ENCODE measurements at places on chromosomes 13 and 19. TPM values are rescaled to one million over a fixed set of nuclear protein-coding genes. Genes with fewer than 3 reads are reported as not detected.
A peak's percentile ranks its signal among the peaks of the same experiment; 100 is the strongest.

GRCh38 chr13:74289861-74290773 is 155.9 kb upstream of the KLF12 start:
- DNase-seq: peak; percentile 93

GRCh38 chr13:49424011-49424560 is 19.8 kb downstream of the CAB39L start:
- DNase-seq: no peak

DNA sequence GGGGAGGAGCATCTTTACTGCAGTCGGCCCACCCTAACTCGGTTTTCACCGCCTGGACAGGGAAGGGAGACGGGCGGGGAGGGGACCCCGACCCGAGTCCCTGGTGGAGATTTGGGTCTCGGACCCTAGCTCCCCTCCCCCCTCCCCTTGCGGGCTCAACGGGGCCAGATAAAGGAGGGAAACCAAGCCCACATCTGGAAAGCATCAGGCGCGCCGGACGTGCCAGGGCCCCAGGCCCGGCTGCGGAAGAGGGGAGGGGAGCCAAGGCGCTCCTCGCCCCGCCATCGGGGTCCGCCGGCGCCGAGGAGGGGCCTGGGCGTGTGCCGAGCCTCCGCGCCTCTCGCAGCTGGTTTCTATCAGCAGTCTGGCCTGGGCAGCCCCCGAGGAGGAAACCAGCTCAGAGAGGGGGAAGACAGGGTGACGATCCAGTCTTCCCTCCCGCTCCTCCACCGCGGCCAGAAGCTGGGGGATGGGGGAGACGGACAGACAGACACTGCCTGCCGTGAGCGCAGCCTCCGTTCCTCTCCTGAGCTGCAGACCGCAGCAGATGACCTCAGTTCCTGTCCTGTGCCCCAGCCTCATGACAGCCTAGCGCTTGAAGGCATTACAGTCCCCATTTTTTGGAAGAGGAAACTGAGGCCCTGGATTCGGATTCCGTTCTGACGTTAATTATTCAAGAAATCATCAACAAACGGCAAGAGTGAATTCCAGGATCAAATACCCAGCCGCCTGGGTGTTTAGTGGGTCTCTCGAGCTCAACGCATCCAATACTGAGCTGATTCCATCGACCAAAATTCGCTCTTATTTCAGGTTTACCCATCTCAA is 3.6 kb upstream of the GNG8 start:
- no peak for DNase-seq

The PEX11G gene
- 6.2 TPM for total RNA-seq

The IFNL1 gene
- total RNA-seq: not detected

- DNase-seq: no peak
Measured at GRCh38 chr13:32627793-32628192, 41.5 kb downstream of the PDS5B start.

The KXD1 gene
- 128 TPM for total RNA-seq

The IZUMO2 gene
- total RNA-seq: not detected

The RFPL4A gene
- not detected for total RNA-seq

GRCh38 chr13:101157261-101157660 is 259.0 kb downstream of the NALCN start:
- DNase-seq: peak; percentile 19

- DNase-seq: no peak
Measured at GRCh38 chr13:32790731-32791130, 204.5 kb downstream of the PDS5B start.

DNA sequence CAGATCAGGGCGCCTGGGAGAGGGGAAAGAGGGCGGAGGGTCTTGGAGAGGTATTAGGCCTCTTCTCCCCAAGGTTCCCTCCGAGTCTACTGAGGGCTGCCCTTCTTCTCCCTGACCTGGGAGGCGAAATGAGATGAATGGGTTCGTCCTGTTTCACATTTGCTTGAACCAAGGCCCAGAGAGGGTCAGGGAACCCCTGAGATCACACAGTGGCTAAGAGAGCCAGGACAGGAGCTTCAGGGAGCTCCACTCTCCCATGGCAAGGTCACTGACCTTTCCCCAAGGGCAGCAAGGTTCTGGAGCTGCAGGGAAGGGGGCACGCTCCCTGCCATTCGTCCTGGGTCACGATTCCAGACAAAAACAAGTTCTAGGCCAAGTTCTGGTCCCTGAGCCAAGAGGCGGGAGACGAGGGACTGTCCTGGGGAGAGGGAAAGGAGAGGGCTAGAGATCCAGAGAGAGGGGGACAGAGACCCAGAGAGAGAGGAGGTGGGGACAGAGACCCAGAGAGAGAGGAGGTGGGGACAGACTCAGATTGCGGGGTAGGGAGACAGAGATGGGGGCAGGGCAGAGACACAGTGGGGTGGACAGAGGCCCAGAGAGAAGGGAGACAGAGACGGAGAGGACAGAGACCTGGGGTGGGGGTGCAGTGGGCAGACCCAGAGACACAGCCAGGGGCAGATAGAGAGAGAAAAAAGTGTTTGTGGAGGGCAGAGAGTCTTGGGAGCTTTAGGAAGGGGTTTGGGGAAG is 541 bp downstream of the ASPDH start:
- no peak for DNase-seq

- no peak for DNase-seq
Measured at GRCh38 chr13:43785650-43786471, 911 bp downstream of the ENOX1 start.

DNA sequence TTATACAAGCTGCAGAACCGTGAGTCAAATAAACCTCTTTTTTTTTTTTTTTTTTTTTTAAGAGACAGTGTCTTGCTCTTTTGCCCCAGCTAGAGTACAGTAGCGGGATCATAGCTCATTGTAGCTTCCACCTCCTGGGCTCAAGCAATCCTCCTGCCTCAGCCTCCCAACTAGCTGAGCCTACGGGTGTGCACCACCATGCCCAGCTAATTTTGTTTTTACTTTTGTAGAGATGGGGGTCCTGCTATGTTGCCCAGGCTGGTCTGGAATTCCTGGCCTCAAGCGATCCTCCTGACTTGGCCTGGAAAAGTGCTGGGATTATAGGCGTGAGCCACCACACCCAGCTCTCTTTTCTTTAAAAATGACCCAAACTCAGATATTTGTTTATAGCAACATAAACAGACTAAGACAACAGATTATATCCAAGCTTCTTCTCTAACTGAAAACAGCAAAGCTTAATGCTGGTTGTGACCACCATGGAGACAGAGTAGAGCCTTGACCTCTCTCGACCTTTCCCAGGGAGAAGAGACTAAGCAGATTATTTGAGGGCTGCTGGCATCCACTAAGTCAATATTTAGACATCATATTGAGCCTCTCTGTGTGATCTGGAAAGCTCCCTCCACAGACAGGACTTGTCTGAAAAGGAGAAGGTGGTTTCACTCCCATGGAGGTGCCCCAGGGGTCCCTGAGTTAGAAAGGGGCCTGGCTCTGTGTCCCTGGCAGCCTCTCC is 150.0 kb downstream of the KCTD15 start:
- no peak for DNase-seq

- no peak for DNase-seq
Measured at GRCh38 chr19:38139122-38139521, 84.9 kb downstream of the DPF1 start.

The SHISA7 gene
- total RNA-seq: 0.17 TPM

The ZNF440 gene
- total RNA-seq: 2.7 TPM

The LGALS7 gene
- not detected for total RNA-seq

- DNase-seq: no peak
Measured at GRCh38 chr13:19791953-19792537, 9.3 kb upstream of the PSPC1 start.

The CNFN gene
- 5.0 TPM for total RNA-seq

The ANKRD24 gene
- total RNA-seq: not detected

The CCDC106 gene
- 17.9 TPM for total RNA-seq

- no peak for DNase-seq
Measured at GRCh38 chr19:41373993-41374392, 2.3 kb upstream of the TMEM91 start.

The ZMYM2 gene
- total RNA-seq: 28.4 TPM

Measured in epithelial cell of proximal tubule (primary cell).